ENCODE measurements at places on chromosomes 1 and 21.

GRCh38 chr1:34013958-34014737 is 150.3 kb downstream of the HMGB4 start:
- DNase-seq = no peak

- DNase-seq = no peak
Measured at GRCh38 chr21:45464309-45464708, 59.3 kb downstream of the COL18A1 start.

DNA sequence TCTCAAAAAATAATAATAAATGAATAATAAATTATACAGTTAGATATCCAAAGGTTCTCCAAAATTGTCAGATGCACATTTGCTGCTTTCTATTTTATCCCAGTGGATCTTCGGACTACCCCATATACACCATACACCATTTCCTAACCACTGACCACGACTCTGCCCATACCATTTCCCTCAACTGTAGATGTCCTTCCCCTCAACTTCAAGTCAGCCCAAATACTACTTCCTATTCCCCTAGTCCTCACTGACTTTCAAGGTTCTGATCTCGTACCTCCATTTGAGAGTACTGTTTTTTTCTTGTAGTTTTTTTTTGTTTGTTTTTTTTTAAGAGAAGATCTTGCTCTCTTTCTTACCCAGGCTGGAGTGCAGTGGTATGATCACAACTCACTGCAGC is 19.6 kb downstream of the EIF4G3 start:
- DNase-seq = no peak

DNA sequence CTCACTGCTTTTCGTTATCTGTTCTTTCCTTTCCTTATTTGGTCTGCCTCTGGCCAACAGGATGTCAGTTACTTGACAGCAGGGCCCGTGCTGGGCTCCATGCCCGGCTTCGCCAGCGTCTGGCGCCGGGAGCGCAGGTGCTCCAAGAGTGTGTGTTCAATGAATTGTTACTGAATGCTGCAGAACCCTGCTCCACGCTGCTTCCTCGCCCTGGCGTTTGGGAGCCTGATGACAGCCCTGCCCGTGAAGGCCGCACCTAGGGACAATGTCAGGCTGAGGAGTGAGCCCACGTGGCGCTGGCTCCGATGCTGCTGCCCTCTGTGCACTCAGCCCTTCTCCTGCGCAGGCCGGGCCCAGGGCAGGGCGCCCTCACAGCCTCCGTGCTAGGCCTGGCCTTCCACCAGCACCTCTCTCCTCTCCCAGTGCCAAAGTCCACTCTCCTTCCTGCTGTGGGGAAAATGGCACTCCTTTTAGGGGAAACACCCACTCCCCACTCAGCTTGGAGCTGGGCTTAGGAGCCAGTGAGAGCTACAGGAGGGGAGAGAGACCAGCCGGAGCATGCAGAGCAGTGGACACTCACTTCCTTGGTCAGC is 51.4 kb downstream of the ACBD3 start:
- DNase-seq = no peak

- no peak for DNase-seq
Measured at GRCh38 chr1:1134300-1134970, 18.5 kb upstream of the C1orf159 start.

- no peak for DNase-seq
Measured at GRCh38 chr1:246155923-246156322, 351.2 kb downstream of the SMYD3 start.

GRCh38 chr1:10192263-10192662 is 18.1 kb upstream of the KIF1B start:
- DNase-seq = no peak

- no peak for DNase-seq
Measured at GRCh38 chr1:45009956-45010854, 919 bp downstream of the HECTD3 start.

DNA sequence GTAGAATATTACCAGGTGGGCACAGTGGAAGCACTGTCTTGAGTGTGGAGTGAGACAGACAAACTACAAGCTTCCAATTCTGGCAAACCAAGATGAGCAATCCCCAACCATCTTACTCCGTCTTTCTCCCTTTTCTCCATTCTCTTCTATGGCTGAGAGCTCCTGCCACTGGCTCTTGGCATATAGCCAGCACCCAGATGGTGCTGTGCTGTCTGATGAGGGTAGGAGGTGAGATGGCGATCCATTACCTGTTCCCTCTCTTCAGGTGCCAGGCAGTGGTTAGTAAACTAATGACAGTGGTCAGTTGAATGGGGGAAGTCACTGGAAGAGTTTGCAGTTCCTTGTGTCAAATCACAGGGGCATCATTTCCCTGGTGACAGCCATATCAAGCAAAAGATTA is 108.4 kb downstream of the FNBP1L start:
- no peak for DNase-seq

DNA sequence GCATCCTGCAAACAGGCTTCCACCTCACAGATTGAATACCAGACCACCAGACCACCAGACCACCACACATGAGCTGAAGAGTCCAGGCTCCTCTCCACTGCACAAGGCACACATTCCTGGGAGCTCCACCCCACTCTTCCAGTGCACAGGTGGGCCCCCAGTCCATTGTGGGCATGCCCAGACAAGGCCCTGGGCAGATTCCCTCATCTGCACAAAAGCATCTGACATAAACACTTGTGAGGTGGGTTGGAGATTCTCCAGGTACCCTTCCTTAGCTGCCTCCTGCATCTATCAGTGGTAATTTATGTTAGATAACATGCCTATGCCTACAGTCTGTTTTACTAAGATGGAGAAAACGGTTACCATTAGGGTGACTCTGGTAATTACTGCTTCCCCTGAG is 11.6 kb upstream of the CTBS start:
- no peak for DNase-seq

All from activated CD8-positive, alpha-beta memory T cell treated with anti-CD3 and anti-CD28 coated beads for 1 hour (primary cell).